ENCODE measurements at places on chromosomes 1 and 21.
A peak's percentile ranks its signal among the peaks of the same experiment; 100 is the strongest.

GRCh38 chr1:116987256-116987555 is 14.4 kb upstream of the CD101 start:
- no peak for DNase-seq

DNA sequence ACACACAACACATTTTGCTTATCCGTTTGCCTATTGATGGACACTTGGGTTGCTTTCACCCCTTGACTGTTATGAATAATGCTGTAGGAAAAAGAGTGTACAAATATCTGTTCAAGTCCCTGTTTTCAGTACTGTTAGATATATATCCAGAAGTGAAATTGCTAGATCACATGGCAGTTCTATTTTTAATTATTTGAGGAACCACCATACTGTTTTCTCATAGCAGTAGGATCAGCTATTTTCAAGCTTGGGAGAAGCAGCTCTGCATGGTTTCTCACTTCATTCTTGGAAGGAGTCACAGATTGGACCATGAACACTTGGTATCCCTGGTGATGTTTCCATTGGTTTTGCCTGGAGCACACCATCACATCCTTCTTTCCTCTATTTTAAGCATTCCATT is 114.4 kb upstream of the ZP4 start:
- DNase-seq, result no peak

GRCh38 chr21:33245289-33245918 is 15.7 kb downstream of the IFNAR2 start:
- no peak for DNase-seq

DNA sequence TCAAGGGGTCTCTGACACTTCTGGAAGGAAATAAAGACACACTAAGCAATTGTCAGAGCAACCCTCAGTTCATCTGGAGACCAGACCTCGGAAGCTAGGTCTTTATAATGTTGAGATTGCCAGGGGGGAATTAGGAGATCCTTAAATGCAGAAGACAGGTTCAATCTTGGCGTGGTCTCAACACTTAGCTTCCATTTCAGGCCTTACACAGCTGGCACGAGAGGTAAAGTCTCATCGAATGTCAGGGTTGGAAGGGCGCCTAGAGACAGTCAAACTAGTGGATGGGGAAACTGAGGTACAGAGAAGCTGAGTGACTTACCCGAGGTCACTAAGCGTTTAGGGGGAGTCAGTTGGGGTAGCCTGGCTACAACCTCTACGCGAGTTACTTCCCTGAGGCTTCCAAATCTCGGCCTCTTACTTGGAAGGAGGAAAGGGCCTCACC is 562 bp upstream of the EPB41 start:
- no peak for DNase-seq

DNA sequence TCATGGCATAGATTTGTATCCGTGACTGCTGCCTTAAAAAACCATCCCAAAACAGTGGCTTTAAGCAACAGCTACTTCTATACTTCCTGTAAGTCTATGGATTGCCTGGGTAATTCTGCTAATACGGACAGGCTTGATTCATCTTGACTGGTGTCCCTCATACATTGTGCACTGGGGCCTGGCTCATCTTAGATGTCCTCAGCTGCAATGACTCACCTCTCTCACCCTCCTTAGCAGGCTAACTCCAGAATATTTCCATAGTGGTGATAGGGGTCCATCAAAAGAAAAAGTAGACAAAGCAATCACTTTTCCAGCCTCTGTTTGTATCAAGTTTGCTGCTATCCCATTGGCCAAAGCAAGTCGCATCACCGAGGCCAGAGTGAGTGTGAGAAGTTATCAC is 409.1 kb upstream of the KAZN start:
- no peak for DNase-seq

GRCh38 chr1:152143150-152143887 is 15.7 kb downstream of the RPTN start:
- no peak for DNase-seq

- peak; percentile 78 for DNase-seq
These were observed 4.2 kb upstream of the DYRK3 start for GRCh38 chr1:206631085-206631509.

GRCh38 chr1:43434256-43434655 is 19.5 kb downstream of the HYI start:
- no peak for DNase-seq

DNA sequence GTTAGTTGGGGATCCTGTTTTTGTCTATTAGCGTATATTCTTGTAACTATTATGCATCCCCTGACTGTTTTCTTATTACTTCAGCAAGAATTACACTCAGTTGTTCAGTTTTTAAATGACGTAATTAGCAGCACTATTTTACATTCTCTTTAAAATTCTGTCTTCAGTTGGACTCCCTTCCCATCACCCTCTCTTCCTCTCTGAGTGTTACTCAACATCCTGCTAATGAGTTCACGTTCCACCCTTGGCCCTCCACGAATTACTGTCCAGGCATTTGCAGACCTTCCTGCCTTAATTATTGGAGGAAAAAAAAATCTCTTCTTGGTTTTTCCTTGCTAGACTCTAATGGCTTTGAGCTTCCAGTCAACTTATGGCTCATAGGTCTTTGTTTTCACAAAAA is 23.6 kb upstream of the FAM78B start:
- DNase-seq, result no peak

DNA sequence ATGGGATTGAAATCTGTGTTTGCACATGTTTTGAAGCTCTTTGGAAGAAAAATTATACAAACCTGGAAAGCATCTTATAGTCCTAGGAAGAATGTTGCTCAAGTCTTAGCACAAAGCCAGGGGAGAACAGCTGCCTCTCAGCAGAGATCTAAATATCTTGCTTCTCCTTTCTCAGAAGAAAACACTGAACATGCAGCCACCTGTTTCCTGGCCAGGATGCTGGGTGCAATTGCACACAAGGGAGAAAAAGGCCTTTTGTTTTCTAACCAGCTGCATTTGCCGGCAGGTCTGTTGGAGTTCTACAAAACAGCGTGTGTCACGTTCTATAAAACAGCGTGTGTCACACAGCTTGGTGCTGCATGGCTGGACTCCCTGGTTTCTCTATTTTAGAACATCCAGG is 259.6 kb upstream of the PLD5 start:
- DNase-seq, result no peak

DNA sequence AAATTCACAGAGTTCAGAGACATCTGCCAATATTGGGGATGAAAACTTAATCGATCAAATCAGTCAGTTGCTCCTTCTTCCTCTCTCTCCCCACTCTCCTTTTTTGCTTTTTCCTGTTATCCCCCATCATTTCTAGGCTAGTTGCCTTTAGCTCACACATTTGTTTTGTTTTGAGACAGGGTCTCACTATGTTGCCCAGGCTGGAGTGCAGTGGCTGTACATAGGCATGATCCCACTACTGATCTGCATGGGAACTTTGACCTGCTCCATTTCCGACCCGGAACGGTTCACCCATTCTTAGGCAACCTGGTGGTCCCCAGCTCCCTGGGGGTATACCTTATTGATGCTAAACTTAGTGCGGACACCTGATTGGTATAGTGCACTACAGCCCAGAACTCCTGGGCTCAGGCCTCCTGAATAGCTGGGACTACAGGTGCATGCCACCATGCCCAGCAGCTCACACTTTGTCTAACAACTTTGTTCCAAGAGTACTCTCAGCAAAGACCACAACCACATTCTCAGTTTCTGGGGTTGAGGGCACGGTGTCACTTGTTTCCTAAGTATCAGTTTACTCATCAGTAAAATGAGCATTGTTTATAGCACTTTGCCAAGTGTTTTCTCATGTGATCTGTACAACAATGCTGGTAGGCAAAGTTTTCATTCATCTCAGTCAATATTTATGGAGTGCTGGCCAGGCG is 6.7 kb upstream of the ELOA start:
- no peak for DNase-seq

- DNase-seq, result no peak
These were observed 62.7 kb downstream of the CAPN2 start for GRCh38 chr1:223775054-223775453.

DNA sequence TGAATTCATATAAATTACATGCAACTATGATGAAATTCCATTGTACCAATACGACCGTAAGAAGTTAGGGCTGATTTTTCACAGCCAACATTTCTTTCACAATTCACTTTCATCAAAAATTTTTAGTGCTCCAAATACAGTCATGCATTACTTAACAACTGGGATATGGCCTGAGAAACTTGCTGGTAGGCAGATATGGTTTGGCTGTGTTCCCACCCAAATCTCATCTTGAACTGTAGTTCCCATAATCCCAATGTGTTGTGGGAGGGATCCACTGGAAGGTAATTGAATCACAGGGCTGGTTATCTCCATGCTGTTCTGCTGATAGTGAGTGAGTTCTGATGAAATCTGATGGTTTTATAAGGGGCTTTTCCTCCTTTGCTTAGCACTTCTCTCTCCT is 244.4 kb downstream of the AKT3 start:
- DNase-seq, result no peak

DNA sequence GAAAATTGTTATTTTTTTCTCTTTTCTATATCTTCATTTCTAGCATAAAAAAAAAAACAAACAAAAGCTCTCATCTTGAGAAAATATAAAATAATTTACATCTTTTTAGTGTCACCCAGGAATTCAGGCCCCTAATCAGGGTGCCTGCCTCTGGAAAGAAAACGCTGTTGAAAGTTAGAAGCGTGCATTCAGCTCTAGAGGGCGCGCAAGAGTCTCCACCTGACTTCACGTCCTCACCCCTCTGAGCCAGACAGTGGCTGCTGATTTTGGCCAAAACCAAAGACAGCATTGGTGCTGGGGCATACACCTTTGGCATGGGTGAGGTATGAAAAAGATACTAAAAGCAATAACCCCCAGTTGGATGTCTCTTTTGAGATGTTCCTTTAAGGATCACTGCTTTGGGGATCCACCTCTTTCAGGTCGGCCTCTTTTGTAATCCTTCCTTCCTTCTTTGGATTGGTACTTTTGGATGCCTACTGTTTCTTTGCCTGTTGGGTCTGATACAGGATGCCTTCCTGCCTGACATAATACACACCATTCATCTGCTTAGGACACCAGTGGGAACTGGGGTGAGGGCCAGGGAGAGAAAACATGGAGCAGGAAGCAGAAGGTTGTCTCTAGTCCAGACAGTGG is 77.6 kb upstream of the CHRM3 start:
- peak; percentile 7 for DNase-seq

GRCh38 chr1:244056577-244056976 is 5.5 kb downstream of the ZBTB18 start:
- no peak for DNase-seq

- DNase-seq, result no peak
These were observed 45.1 kb upstream of the SCCPDH start for GRCh38 chr1:246678816-246679793.

GRCh38 chr1:7267493-7267892 is 482.2 kb downstream of the CAMTA1 start:
- DNase-seq, result no peak

- no peak for DNase-seq
These were observed 260.3 kb downstream of the GRIK3 start for GRCh38 chr1:36773827-36774541.

DNA sequence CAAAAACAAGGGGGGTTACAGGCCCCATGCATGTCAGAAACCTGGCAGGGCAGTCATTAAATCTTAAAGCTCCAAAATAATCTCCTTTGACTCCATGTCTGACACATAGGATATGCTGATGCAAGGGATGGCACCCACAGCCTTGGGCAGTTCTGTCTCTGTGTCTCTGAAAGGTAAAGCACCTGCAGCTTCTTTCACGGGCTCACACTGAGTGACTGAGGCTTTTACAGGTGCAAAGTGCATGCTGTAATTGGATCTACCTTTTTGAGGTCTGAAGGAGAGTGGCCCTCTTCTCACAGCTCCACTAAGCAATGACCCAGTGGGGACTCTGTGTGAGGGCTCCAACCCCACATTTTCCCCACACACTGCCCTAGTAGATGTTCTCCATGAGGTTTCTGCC is 1309.0 kb upstream of the B3GALT2 start:
- DNase-seq, result no peak

DNA sequence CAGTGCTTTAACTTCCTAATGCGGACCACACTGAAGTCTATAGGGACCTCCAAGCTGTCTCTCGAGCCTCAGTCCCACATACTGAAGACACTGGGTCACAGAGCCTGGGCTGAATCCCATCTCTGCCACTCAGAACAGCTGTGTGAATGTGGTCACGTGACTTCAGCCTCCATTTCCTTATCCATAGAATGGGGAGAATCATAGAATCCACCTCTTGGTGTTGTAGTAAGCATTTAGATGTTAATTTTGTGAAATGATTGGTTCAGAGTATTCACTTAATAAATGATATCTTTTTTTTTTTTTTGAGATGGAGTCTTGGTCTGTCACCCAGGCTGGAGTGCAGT is 41.2 kb upstream of the LYST start:
- DNase-seq, result no peak

- no peak for DNase-seq
These were observed 115.6 kb upstream of the MROH9 start for GRCh38 chr1:170819781-170820180.

DNA sequence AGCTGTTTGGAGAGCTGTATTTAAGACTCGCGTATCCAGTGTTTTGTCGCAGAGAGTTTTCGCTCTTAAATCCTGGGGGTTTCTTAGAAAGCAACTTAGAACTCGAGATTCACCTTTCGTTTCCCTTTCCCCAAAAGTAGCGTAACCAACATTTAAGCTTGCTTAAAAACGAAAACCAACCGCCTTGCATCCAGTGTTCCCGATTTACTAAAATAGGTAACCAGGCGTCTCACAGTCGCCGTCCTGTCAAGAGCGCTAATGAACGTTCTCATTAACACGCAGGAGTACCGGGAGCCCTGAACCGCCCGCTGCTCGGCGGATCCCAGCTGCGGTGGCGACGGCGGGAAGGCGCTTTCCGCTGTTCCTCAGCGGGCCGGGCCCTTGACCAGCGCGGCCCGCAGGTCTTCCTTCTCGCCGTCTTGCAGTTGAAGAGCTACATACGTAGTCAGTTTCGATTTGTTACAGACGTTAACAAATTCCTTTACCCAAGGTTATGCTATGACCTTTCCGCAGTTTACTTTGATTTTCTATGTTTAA is 1.9 kb downstream of the OLIG1 start:
- no peak for DNase-seq

- no peak for DNase-seq
These were observed 112.8 kb downstream of the PLPP3 start for GRCh38 chr1:56466538-56466937.

- no peak for DNase-seq
These were observed 7.1 kb downstream of the HPCA start for GRCh38 chr1:32893198-32894018.

GRCh38 chr1:177170756-177171535 is at the start of gene BRINP2:
Gene BRINP2, plus strand, starts transcription at chr1:177170958. Its CDS starts 58,919 bp downstream, at chr1:177229877.
- no peak for DNase-seq

DNA sequence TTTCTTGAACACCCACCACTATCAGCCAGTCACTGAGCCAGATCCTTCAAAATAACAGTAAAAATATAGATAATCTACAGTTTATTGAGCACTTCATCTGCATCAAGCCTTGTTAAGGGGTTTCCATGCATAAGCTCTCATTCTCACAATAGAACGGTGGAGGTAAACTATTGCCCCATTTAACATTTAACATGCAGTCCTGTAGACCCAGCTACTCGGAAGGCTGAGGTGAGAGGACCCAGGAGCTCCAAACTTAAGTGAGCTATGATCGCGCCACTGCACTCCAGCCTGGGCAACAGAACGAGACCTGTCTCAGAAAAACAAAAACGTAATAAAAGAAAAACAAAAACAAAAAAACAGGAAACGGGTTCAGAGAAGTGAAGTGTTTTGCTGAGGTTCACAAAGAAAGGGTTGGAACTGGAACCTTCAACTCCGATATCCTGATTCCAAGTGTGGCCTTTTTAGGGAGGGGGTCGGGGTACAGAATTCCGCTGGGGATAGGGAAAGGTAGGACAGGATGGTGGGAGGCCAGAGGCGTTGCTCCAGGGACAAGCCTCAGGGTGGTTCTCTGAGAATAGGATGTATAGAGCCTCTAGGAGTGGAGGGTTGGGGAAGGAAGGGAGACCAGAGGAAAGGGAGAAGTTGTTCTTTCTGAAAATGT is 11.6 kb upstream of the SESN2 start:
- DNase-seq, result no peak
